ENCODE measurements at places on chromosomes 12 and 14. TPM values are rescaled to one million over a fixed set of nuclear protein-coding genes. Genes with fewer than 3 reads are reported as not detected.

DNA sequence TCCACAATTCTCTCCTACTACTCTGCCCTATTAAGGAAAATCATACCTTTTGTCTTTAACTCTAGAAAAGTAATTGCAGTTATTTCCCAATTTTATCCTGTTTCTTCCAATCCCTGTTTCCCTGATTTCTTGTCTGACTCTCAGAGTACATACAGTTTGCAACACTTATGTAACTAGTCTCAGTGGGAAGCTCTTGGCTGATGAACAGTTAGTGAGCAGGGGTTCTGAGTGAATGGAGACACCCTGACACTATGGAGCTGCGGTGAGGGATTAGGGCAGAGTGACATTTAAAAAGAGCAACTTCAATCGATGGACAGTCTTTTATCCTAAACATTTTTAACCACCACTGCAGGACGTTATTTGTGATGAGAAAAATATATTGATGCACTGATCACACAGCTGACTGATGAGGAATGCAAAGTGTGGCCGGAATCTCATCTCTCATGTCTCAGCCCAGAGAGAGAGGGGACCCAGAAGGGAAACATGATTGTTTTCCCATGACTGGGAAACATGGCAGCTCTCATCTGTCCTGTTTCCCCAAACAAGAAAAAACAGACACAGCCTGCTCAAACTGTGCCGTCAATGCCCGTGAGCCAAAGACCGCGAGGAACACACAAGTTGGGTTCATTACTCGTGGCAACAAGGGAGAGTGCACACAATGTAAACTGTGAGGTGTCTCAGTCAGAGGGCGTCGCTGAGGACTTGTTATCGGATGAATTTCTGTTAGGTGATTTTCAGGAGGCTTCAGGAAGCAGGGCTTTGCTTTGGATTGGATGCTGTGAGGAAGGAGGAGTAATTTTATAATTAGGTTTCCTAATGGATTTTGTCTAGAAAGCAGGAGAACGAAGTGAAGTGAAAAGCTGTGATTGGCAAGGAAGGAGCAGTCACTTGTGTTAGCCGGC lies 5.2 kb upstream of the SLC6A13 start:
- ATAC-seq = no peak

- no peak for ATAC-seq
Measured at GRCh38 chr12:132582058-132582420, 28.3 kb downstream of the LRCOL1 start.

DNA sequence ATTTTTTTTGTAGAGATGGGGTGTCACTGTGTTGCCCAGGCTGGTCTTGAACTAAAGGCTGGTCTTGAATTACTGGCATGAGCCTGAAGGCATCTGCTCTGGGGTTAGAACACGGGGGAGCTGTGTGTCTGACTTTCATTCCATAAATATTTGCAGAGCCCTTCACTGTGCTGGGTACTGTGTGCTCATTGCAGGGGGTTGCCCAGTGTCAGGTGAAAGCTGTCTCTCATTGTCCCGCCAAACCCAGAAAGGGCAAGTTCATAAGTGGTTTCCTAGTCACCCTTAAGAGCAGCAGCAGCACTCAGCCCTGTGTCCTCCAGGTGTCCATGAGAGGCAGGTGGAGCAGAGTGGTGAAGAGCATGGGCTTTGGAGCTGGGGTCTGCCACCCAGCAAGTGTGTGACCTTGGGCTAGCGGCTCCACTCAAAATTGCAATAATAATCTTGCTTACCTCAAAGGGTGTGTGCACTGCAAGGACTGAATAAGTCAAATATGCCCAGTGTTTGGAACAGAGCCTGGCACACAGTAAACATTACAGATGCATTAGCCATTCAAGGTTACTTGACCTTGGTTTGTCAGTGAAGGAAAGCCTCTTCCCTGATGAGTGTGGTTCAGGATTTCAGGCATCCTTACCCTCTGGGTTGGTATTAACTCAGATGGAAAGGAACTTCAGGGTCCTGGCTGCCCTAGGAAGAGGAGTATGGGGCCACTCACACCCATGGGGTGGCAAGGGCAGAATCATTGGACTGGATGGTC lies 4.4 kb upstream of the SMIM41 start:
- ATAC-seq = no peak

GRCh38 chr14:68476212-68477109 lies 316.4 kb downstream of the ZFP36L1 start:
- peak; percentile 91 for ATAC-seq

GRCh38 chr14:50311337-50311971 lies 575 bp downstream of the L2HGDH start:
- ATAC-seq = no peak

Gene MYH7
- 0.72 TPM for total RNA-seq

All from esophagus mucosa (tissue), 1 donor.